ENCODE measurements at places on chromosomes 4 and X.

- no peak for DNase-seq
Measured at GRCh38 chrX:19748896-19749680, 138.3 kb downstream of the SH3KBP1 start.

DNA sequence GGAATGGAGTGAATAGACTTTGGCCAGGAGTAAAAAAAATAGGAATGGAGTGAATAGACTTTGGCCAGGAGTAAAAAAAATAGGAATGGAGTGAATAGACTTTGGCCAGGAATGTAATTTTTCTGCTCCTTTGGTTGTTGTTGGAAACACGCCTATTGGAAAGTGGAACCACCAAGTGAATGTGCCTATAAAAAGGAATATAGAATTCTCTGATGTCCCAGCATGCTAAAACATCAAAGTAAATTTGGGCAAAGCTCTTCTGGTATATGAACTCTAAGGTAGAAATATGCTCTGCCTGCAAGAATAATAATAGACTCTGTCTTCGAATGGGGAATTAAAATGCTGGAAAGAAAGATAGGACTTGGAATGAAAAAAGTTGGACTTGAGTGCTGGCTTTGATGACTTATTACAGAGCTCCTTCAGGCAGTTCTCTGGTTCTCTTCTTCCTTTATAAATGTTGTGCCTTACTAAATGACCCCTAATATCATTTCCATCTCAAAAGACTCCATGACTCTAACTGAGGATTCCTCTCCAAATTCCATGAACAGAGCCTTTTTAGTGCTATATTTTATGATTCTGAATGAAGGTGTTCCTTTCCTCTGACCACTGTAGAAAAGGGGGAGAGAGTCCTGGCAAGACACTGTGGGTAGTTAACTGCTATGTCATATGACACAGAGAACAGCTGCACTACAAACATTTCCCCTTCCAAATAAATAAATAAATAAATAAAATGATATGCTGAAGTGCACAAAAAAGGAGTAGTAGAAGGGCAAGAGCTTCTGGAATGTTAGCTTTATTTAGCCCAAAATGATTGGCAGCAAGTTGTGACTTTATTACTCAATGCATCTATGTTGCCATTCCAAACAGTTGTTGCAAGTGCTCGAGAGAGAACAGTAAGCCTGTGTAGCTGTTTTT is 13.5 kb upstream of the GBA3 start:
- no peak for DNase-seq

- DNase-seq = no peak
Measured at GRCh38 chr4:185127021-185127925, 15.8 kb upstream of the SLC25A4 start.

- DNase-seq = no peak
Measured at GRCh38 chrX:73840120-73840924, 277.3 kb downstream of the CHIC1 start.

DNA sequence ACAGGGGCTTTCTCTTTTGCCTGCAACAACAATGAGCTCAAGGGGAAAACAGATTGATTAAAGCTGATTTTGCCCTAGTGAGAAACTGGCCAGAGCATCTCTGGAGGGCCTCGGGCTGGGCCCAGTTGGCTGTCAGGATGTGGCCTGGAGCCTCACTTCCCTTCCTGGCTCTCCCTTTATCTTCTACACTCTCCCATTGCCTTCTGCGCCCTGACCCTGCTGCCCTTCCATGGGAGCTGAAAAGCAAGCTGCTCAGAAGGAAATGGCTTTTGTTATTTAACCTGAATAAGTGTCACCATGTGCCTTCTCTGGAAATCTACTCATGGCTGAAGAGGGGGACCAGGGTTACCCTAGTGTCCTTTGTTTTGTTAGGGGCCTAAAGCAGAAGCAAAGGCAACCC is 43.8 kb downstream of the NHSL2 start:
- no peak for DNase-seq

DNA sequence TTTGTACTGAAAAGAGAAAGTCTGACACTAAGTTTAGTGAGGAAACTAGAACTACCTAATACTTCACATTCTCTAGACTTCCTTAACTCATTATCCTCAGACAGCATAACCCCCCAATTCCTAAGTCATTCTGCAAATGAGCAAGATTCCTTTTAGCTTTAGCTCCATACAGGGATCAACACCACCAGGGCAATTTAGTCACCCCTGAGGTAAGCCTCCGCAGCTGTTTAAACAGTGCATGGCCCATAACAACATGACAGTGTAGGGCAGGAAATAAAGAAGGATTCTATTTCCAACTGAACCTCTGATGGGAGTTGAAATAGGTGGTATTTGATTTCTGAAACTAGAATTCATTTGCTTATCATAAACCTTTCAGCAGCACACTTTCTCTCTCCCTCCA is 112.8 kb upstream of the DKK2 start:
- no peak for DNase-seq

DNA sequence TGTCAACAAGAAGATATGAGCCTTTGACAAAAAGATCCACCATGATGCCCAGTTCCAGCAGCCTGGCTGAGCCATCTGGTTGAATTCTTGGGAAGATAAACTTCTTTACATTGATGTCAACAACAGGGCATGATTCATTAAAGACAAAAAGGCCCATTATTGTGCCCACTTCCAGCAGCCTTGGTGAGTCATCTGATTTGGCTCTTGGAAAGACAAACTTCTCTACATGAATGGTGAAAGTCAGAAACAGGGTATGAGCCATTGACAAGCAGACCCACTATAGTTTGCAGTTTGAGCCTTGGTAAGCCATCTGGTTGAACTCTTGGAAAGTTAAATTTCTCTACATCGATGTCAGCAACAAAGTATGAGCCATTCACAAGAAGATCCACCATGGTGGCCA is 4.1 kb upstream of the CSF2RA start:
- DNase-seq = no peak

- DNase-seq = no peak
Measured at GRCh38 chrX:15908603-15909290, 54.1 kb upstream of the AP1S2 start.

GRCh38 chrX:6683353-6683752 is 148.4 kb upstream of the VCX3A start:
- no peak for DNase-seq

GRCh38 chr4:101695176-101695575 is 95.4 kb upstream of the BANK1 start:
- no peak for DNase-seq

DNA sequence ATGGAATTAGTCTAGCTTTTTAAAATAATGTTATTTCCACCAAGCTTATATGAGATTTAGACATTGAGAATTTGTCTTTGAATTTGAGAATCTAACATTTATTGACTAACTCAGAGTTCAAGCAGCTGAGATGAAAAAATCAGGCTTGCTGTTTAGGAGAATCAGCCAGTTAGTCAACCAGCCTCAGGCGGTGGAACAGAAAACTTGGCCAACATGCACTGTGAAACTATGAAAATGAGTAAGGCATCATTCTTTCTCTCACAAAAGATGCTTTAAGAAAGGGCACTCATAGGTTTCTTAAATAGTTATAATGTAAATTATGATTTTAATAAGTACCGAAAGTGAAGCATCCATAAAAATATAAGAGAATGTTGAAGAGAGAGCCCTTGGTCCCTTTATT is 84.2 kb downstream of the NFKB1 start:
- DNase-seq = no peak

DNA sequence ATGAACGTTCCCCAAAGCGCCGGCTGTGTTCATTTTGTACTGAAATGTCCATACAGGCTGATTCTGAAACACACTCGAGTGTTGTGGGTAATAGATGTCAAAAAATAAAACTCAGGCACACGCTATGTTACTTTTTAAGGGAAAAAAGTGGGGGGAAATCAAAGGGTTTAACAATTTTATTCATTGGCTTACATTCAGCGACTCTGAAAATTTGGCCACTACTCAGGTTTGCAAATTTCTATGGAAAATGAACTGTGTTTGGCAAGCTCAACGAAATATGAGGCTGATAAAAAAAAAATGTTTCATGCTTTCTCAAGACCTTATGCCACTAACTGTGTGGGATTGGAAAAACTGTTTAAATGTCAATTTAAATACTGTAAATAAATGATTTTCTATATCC is 18.5 kb downstream of the AMELX start:
- DNase-seq = no peak

DNA sequence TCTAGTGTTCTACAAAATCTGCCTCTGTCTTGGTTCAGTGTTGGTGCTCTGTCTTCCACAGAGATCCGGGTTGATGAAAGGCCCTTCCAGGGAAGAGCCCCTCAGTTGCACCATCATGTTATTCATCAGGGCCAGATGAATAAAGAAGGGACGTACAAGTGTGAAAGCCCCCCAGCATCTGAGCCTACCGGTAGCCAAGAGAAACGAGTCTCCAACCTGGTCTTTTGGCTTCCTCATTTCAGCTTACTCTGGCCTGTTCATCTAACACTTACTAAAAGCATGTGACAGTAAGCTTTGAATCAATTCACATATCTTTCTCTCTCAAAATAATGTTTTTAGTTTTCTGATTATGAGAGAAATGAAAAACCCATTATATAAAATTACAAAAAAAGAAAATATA is 19.2 kb downstream of the MEPE start:
- DNase-seq = no peak

GRCh38 chr4:24473309-24473721 is 111.0 kb downstream of the DHX15 start:
- no peak for DNase-seq

GRCh38 chr4:56540826-56541225 is 35.2 kb downstream of the ARL9 start:
- no peak for DNase-seq

GRCh38 chr4:114601304-114602052 is 2.9 kb downstream of the UGT8 start:
- DNase-seq = no peak

DNA sequence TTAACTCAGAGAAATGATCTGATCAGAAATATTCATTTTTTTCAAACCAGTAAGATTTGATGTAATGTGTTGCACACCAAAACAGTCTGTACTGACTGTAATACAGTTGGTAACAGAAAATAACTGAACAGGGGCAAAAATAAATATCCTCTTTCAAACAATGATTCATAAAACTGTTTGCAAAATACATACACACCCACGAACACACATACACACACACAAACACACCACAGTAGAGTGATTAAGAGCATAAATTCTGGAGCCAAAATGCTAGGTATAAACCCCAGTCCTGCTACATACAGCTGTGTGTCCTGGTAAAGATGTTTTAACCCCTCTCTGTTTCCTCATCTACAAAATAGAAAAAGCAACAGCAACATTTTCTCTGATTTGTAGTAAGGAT is 376.6 kb downstream of the PDGFC start:
- no peak for DNase-seq

- no peak for DNase-seq
Measured at GRCh38 chr4:181619651-181620050, 623.6 kb upstream of the TENM3 start.

- DNase-seq = no peak
Measured at GRCh38 chr4:133865612-133866327, 335.8 kb downstream of the PABPC4L start.

DNA sequence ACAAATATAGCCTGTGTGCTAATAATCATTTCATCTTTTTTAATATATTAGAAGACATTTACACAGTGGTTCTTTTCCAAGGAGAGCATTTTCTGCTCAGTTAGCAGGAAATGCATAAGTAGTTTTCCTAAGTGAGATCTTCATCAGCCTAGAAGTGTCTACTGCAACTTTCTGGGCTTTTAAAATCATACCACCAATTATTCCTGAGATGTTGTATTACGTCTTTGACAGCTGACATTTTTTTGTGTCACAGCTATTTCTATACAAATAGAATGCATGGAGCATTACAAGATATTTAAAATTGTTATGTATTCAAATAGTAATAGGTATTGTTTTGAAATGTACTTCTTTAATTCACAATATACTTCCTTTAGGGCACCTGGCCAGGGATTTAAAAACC is 158.0 kb downstream of the GRID2 start:
- DNase-seq = no peak
